Cortex of kidney (tissue), 1 donor: ENCODE measurements at places on chromosomes 6 and 20.

DNA sequence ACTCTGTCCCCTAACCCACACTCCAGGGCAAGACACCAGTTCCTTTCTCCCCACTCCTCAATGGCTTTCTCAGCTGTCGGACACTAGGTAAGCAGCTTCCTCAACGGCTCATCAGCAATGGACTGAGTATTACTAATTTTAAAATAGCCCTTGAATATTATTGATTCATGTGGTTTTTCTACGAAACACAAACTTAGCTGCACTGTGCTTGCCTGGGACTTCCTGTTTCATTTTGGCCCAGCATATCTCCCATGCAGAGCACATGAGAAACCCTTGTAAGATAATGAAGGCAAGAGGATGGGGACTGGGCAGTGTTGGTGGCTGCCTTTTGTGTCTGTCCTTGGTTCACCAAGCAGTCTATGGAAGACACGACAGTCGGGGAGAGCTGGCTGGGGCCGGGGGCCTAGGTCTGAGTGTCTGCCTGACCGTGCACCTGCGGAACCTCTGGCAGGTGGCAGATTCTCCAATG lies 48.9 kb downstream of the RNASET2 start:
- no peak for DNase-seq

- DNase-seq, result no peak
These were observed at the start of gene GPR6 for GRCh38 chr6:109978174-109979032. GPR6 (plus strand) TSS chr6:109978311; CDS start chr6:109979113, 802 bp downstream.

- no peak for DNase-seq
These were observed 17.8 kb upstream of the ZNF217 start for GRCh38 chr20:53611449-53611894.

GRCh38 chr6:121274666-121275295 lies 59.5 kb downstream of the TBC1D32 start:
- DNase-seq, result no peak

DNA sequence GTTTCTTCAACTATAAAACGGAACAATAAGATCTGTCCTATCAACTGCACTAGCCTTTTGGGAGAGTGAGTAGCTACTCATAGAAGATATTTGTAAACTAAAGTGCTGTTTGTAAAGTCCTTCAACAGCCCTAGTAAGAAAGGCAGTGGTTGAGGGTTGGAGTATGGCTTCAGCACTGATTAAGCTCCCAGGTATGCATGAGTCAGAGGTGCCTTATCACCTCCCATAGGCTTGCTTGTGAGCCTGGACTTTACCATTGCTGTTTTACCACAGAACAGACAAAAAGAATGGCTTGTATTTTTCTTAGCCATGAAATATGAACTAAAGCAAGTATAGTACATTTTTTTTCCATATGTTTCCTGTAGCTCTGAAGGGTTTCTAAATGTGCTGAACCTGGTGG lies 44.1 kb downstream of the SAMD3 start:
- no peak for DNase-seq
